ENCODE measurements at places on chromosomes 2 and 18.

DNA sequence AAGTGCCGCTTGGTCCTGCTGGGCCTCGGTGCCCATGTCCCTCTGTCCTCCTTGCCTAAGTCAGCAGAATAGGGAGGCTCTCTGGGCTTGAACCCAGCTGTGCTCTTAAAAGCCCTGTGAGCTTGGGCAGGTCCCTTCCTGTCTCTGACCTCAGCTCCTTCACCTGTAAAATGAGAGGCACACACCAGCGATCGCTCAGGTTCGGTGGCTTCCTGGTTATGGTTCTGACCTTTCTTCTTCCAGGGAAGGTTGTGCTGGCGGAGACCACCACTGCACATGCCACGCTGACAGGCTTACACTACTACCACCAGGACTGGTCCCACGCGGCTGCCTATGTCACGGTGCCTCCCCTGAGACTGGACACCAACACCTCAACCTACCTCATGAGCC lies 36.1 kb upstream of the MAPRE3 start:
- no peak for DNase-seq

DNA sequence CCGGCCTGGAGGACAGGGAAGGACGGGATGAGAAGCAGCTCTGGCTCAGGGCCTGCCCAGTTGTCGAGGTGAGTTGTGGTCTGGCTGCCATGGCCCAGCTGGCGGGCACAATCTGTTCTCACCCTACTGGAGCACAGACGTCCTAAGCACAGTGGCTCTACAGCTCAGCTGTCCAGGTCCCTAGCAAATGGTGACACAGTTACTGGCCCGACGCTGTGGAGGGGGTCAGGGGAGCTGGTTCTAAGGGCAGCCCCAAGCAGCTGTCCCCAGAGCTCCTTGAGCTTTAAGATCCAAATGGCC lies 32.9 kb downstream of the KCNK3 start:
- no peak for DNase-seq

DNA sequence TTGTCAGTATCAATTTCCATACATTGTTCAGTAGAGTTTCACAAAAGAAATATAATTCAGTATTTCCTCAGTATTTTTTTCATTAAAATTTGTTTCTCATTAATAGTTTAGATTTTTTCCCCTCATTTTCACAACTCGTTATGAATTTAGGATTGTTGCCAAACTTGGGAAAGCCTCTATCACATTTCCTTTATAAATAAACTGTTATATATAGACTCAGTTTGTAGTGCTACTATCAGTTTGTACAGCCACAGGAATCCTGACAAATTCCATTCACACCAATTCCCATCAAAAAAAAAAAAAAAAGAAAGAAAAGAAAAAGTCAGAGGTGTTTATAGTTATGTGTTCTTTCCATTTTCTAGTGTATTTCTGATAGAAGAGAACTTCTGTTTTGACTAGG lies 123.3 kb upstream of the DCC start:
- DNase-seq = no peak

- DNase-seq = no peak
Measured at GRCh38 chr2:104026725-104027124, 827.2 kb upstream of the POU3F3 start.
